ENCODE measurements at places on chromosomes 1 and 21.

DNA sequence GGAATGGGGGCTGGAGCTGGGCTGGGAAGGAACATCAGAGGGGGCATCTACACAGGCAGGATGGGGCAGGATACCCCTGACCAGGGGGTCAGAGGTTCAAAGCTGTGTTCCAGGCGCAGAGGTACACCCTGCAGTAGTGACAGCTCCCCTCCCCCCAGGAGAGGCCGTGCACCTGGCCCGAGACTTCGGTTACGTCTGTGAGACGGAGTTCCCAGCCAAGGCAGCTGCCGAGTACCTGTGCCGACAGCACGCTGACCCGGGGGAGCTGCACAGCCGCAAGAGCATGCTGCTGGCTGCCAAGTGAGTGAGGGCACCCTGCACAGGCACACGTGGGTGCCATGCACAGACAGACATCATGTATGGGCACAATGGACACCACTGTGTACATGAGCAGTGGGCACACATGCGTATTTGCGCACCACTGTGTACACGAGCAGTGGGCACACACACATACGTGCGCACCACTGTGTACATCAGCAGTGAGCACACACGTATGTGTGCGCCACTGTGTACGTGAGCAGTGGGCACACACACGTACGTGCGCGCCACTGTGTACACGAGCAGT is 17.4 kb downstream of the TFAP2E start:
- DNase-seq: no peak

- DNase-seq: no peak
Observed at GRCh38 chr1:57736940-57737339, 313.1 kb upstream of the DAB1 start.

DNA sequence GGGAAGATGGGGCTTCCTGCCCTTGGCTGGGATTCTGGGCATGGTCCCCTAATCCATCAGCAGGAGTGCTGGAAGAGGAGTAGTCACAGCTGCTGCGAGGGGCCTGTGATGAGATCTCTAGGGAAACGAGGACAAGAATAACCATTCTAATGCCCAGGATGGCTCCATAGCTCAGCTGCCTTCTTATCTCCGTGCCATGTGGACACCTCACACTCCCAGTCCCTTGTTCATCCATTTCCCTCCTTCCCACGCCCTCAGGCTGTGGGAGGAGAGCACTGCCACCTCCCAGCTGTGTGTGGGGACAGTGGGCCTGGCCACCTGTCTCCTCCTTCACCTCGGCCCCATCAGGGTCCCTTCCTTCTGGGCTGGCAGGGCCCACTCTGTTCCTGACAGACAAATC is 16.1 kb upstream of the ETV3 start:
- no peak for DNase-seq

DNA sequence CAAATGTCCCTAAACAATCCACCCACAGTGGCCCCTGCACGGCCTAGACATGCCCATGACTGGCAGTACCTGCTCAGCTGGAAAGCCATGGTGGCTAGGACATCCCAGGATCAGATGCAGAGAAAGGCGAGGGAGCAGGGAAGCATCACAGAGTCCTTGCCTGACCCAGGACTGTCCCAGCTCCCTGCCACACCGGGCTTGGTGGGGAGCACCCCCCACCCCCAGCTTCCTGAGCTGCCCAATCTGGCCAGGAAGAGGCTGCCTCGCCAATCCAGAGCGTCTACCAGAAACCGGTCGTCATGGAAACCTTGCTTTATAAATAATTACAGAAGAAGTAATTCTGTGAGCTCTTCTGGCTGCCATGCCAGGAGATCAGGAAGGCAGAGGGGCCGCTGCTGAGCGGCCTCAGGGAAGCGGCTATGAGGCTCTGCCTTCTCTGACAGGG is 34.8 kb downstream of the ACOT7 start:
- peak; percentile 66 for DNase-seq

- no peak for DNase-seq
Observed at GRCh38 chr1:200437556-200438203, 27.8 kb upstream of the ZNF281 start.

DNA sequence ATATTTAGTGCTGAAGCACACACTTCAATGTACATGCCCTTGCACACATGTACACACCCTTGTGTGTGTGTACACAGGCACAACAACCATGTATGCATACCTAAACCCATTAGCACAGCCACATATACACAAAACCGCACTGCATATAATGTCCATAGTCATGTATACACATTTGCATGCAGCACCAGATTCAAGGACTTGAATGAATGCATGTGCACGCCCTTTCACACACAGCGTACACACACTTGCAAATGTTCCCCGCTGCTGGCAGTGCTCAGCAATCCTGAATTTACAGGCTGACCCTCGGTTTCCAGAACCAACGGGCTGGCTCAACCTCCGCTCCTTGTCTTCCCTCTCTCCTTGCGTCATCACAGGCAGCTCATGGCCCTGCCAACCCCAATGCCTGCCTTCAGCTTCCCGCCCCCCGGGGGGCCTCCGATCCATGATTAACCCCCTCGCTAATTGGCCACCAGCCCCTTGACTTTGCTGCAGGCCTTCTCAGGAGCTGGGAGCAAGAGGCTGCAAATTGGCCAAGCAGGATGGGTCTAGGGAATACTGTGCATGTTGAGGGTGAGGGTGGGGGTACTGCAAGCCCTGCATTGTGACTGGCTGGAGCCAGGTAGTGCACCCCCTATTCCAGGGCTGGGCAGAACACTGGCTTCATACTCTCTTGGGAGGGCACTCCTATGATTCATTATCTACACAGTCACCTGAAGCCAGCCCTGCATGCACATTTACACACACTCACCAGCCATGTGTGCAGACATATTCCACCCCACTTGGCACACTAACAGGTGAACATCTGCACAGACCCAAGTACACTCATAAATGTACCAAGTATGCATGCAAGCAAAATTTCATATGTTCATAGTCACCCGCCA is 7.9 kb downstream of the GPR3 start:
- no peak for DNase-seq

- DNase-seq: no peak
Observed at GRCh38 chr1:219460896-219461815, 151.7 kb downstream of the ZC3H11B start.

- DNase-seq: no peak
Observed at GRCh38 chr1:119506941-119507340, at the start of gene HSD3B1. TSS of gene HSD3B1 (plus strand) at chr1:119507210. CDS start at chr1:119507477, 267 bp downstream.

GRCh38 chr1:183776731-183777130 is 28.2 kb upstream of the RGL1 start:
- no peak for DNase-seq

GRCh38 chr21:35367553-35367952 is 318.5 kb upstream of the RUNX1 start:
- DNase-seq: no peak

DNA sequence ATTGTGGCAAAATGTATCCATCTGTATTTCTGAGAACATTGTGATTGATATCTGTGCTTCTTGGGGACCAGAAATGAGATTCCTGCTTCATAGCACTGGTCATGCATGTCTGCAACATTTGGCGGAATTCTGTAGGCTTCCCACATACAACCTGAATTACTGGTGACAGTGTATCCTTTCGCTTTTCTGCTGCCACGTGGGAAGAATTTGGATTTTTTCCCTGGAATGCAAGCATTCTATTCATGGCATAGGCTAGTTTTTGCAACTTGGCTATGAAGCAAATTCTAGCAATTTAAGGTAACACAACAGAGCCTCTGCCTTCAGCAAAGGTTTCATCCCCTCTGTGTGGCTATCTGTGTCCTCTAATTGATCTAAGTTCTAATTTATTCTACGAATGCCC is 85.9 kb downstream of the BCAR3 start:
- no peak for DNase-seq

- no peak for DNase-seq
Observed at GRCh38 chr1:9871707-9872425, 38.2 kb downstream of the CTNNBIP1 start.

DNA sequence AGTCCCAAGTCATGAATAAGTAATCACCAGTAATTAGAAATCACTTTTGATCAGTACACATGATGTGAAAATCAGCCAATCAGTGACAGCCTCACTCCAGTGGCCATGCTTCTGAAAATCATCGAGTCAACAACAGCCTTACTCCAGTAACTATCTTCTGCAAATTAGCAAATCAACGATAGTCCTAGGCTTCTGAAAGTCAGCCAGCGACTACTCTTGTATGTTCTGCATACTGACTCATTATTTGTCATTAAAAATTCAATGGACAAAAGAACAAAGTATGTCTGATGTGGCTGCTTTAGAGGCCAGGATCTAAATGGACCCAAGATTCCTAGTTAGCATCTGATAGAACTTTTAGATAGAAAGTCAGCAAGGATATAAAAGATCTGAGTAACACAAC is 102.5 kb downstream of the GPR52 start:
- no peak for DNase-seq

DNA sequence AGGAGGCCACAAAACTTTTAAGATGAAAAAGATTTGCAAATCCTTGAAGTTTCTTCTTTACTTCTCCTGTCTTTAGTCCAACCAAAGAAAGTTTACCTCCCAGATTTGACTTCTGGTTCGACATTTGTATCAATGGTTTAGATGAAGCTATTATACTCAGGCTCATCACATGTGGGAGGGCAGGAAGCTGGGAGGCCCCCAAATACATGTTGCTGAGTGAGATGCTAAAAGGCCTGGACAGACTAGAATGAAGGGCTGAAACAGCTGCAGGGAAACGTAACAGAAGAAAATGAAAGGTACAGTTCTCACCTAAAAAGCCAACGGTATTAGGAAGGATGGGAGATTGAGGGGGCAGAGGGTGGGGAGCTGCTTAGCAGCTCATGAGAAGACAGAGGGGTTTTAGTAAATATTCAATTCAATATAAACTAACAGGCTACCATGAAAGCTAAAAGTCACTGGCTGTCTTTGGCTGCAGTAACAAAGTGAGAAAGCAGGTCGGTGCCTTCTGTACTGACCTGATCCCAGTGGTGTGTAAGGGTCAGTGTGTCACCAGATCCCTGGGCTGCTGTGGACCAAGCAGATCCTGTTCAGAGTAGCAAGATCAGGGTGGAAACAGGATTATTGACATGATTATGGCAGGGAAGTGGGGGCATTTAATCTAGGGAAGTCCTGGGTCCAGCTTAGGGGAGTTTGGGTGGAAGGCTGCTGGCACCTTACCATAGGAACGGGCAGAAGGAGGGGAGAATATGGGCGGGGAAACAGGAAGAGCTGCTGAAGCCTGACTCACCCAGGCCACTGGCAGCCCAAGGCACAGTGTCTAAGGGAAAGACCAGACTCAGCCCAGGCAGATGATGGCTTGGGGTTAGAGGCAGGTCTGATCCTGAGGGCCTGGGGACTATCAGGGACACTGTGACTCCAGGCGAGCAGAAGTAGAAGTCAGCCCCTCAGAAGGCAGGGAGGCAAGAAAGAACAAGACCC is 60.4 kb downstream of the KCNN3 start:
- no peak for DNase-seq

GRCh38 chr1:33903210-33903589 is 39.3 kb downstream of the HMGB4 start:
- DNase-seq: peak; percentile 25

GRCh38 chr1:114756949-114757454 is 782 bp downstream of the CSDE1 start:
- no peak for DNase-seq

DNA sequence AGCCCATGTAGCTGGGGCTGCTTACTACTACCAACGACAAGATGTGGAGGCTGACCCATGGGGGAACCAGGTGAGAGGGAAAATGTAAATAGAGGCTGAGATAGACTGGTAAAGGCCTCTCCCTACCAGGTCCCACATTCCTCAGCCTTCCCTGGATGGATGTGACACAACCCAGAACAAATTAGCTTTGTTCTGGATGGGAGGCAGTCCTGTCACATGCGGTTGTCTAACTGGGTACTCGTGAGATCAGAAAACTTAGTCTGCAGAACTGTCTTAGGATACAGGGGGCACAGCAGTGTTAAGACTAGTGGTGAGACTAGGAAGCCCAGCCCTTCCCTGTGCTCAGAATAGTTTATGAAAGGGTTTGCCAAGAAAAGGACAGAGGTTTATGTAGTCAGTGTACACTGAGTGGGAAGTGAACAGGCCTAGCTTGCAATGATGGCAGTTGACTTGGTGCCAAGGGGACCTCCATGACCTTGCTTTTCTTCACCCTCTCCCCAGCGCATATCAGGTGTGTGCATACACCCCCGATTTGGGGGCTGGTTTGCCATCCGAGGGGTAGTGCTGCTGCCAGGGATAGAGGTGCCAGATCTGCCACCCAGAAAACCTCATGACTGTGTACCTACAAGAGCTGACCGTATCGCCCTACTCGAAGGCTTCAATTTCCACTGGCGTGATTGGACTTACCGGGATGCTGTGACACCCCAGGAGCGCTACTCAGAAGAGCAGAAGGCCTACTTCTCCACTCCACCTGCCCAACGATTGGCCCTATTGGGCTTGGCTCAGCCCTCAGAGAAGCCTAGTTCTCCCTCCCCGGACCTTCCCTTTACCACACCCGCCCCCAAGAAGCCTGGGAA is 8.4 kb downstream of the MMACHC start:
- DNase-seq: no peak

DNA sequence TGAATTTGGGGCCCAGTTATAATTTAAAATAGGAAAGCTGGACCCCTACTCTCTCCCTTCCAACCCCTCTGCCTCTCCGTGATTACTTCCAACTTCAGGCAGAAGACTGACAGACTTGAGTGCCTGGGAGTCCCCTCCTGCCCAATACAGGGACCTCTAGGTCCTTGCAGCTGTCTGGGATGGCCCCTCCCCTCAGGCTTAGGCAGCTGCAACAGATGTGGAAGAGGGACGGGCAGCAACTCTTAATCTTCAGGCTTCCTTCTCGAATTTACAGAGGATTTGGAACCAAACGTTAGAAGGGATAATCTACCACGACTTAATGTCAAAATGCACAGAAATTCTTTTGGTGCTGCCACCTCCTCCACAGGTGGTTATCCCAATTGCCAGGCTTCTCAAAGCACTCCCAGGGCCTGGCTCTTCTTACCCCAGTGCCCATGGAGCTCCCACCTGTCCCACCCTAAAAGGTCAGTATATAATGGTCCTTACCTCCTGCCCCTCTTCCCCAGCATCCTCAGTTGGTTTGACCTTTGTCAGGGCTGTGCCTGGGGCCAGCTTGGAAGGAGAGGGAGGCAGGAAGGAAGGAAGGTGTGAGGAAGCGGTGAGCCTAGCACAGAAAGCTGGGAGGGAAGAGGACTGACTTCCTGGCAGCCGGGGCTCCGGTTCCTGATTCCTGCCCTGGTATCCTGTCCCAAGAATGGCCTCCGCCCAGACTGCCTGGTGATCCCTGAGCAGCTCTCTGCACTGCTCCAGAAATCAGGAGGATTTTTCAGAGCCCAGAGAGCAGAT is 2.8 kb downstream of the PEA15 start:
- no peak for DNase-seq

- no peak for DNase-seq
Observed at GRCh38 chr1:31936278-31936980, 1.7 kb downstream of the PTP4A2 start.

GRCh38 chr1:66788231-66788939 is 12.7 kb downstream of the INSL5 start:
- DNase-seq: no peak

- DNase-seq: no peak
Observed at GRCh38 chr1:229886636-229887035, 180.4 kb upstream of the GALNT2 start.

DNA sequence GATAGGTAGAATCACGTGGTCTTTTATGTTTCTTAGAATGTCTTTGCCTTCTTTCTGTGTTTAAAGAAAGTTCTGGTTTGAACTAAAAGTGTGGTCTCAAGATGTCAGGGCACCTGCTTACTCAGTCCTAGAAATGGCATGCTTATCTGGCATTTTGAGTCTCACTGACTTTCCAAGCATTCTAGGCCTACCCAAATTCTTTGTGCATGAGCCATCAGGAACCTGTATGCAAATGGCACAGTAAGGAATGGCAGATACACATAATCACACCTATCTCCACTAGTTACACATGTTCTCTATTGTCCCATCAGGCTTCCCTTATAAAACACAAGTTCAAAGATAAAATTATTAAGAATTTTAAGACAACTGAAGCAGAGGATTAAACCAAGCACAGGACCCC is 29.5 kb upstream of the CLCA4 start:
- DNase-seq: no peak

Data from left kidney (tissue), 8 donors.